ENCODE measurements at places on chromosomes 12 and 14.

DNA sequence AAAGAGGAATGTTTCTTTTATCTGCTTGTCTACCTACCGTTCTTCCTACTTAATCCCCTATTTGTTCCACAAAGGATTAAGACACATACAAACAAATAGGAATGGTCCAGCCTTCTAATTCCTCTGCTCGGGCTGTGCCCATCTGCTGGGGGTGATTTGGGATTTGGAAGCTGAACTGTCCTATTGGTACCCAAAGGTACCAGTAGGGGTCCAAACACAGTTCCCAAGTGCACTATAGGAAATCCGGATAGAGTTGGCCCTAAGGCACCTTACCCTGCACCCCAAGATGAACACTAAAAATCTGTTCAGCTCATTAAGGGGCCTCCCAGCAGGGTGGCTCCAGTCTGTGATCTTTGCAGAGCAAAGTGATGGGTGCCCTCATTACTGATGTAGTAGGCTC is 566.9 kb downstream of the NRXN3 start:
- H3K27me3 ChIP-seq = peaks cover 4% of the 10 kb centered on the region
- no peaks in the 10 kb centered on the region for H3K4me1 ChIP-seq
- H3K27ac ChIP-seq = no peak overlapping the region
- no peak for ATAC-seq

- no peak overlapping the region for H3K27ac ChIP-seq
- H3K27me3 ChIP-seq = no peaks in the 10 kb centered on the region
- no peaks in the 10 kb centered on the region for H3K4me1 ChIP-seq
- H3K36me3 ChIP-seq = no peaks in the 10 kb centered on the region
- no peak overlapping the region for H3K4me3 ChIP-seq
Measured at GRCh38 chr14:79712302-79712950, 498.9 kb downstream of the DIO2 start.

GRCh38 chr14:106809615-106810014 is 1283.2 kb downstream of the TMEM121 start:
- H3K4me1 ChIP-seq = peaks cover 4% of the 10 kb centered on the region
- H3K27ac ChIP-seq = no peak overlapping the region
- no peaks in the 10 kb centered on the region for H3K36me3 ChIP-seq
- no peak overlapping the region for H3K4me3 ChIP-seq
- peaks cover 11% of the 10 kb centered on the region for H3K27me3 ChIP-seq

DNA sequence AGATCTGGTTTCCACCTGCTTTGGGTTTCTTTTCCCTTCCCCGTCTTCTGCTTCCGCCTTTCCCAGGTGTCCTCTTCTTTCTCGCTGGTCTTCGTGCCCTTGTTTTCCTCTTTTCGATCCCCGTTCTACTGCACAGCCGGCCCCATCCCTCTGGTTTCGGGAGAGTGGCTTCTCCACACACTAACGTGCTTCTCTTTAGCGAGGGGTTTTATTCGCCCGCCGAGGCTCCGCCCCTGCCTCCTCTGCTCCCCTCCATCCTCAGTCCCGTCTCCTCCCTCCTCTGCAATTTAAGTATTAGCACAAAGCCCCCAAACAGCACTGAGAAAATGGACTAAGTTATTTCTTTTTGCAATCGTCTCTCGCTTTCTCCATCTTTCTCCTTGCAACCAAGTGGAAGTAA is at the start of gene SLC7A8:
SLC7A8 (minus strand) TSS at position 182 of the 400 bp plus-strand sequence. CDS start 746 bp downstream, outside the sequence.
- H3K27ac ChIP-seq = no peak within 1 kb of the TSS
- no peak within 1 kb of the TSS for H3K4me3 ChIP-seq
- H3K27me3 ChIP-seq = peaks cover 20% of the 10 kb centered on the region
- no peaks in the 10 kb centered on the region for H3K4me1 ChIP-seq

DNA sequence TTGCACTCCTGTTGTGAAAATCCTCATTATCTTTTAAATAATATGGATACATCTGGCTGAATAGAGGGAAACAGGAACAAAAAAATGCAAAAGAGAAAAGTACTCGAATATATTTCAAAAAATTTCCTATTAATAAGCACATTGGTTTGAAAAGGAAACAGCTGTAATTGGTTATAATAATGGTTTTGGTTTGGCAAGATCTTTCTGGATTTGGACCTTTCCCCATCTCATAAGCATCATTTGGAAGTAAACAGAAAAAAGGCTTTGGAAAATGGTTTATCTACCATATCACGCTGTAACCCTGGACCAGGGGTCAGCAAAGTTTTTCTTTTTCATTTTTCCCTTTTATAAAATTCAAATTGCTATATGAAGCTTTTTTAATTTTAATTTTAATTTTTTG is 2.8 kb upstream of the NINJ2 start:
- H3K27ac ChIP-seq = peak overlapping the region; percentile 95
- no peaks in the 10 kb centered on the region for H3K27me3 ChIP-seq

DNA sequence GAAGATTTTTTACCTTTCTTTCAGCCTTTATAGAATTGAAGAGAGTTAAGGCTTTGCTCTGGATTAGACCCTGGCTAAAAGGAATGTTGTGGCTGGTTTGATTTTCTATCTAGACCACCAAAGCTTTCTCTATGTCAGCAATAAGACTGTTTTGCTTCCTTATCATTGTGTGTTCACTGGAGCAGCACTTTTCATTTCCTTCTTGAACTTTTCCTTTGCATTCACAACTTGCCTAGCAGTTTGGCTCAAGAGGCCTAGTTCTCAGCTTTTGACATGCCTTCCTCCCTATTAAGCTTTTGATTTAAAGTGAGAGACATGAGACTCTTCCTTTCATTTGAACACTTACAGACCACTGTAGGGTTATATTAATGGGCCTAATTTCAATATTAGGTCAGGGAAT is 64.1 kb upstream of the USP15 start:
- H3K4me3 ChIP-seq = no peak overlapping the region
- H3K4me1 ChIP-seq = peaks cover 8% of the 10 kb centered on the region
- no peak for ATAC-seq

GRCh38 chr14:67643713-67644112 is 24.0 kb downstream of the ARG2 start:
- no peaks in the 10 kb centered on the region for H3K27me3 ChIP-seq
- peak overlapping the region; percentile 44 for H3K4me3 ChIP-seq
- peak overlapping the region; percentile 58 for H3K27ac ChIP-seq
- no peak for ATAC-seq

GRCh38 chr12:8813572-8814357 is 8.7 kb upstream of the A2ML1 start:
- no peak for ATAC-seq
- H3K36me3 ChIP-seq = no peaks in the 10 kb centered on the region
- H3K27me3 ChIP-seq = no peaks in the 10 kb centered on the region
- no peak overlapping the region for H3K4me3 ChIP-seq
- H3K27ac ChIP-seq = no peak overlapping the region

- peak overlapping the region; percentile 77 for H3K27ac ChIP-seq
- no peak for ATAC-seq
- peak overlapping the region; percentile 83 for H3K4me3 ChIP-seq
Measured at GRCh38 chr12:56631790-56632700, 1.9 kb upstream of the BAZ2A start.

GRCh38 chr12:2439332-2440100 is 355.3 kb upstream of the FKBP4 start:
- H3K4me3 ChIP-seq = no peak overlapping the region
- ATAC-seq = no peak
- H3K4me1 ChIP-seq = no peaks in the 10 kb centered on the region
- no peak overlapping the region for H3K27ac ChIP-seq
- peaks cover 19% of the 10 kb centered on the region for H3K27me3 ChIP-seq

DNA sequence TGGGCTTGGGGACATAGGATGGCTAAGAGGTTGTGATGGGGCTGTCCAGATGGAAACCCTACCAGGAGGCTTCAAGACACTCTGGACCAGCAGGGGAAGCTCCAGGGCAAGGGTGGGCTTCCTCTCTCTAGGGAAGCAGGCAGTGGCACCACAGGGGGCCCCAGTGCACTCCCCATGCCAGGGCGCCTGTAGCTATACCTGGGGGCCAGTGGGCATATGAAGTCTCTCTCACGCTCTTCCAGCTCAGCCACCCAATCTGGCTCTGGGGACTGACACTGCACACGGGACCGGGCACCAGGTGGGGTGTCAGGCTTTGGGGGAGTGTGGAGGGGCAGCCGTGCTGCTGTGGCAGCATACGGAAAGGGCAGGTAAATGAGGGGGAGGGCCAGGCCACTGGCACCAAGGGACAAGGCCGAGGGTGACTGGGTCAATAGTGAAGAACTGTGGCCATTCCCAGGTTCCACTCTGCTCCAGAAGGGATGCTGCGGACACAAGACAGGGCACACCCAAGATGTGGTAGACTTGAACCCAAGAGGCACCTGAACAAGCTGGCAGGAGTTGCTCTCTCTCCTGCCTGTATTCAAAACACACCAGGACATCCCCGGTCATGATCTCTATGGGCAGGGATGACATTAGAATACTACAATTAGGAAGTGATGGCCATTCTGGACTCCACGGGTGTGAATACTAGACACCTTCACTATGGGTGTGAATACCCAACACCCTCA is 27.5 kb downstream of the RFLNA start:
- no peaks in the 10 kb centered on the region for H3K27me3 ChIP-seq
- H3K4me3 ChIP-seq = no peak overlapping the region
- H3K27ac ChIP-seq = no peak overlapping the region
- H3K4me1 ChIP-seq = no peaks in the 10 kb centered on the region

DNA sequence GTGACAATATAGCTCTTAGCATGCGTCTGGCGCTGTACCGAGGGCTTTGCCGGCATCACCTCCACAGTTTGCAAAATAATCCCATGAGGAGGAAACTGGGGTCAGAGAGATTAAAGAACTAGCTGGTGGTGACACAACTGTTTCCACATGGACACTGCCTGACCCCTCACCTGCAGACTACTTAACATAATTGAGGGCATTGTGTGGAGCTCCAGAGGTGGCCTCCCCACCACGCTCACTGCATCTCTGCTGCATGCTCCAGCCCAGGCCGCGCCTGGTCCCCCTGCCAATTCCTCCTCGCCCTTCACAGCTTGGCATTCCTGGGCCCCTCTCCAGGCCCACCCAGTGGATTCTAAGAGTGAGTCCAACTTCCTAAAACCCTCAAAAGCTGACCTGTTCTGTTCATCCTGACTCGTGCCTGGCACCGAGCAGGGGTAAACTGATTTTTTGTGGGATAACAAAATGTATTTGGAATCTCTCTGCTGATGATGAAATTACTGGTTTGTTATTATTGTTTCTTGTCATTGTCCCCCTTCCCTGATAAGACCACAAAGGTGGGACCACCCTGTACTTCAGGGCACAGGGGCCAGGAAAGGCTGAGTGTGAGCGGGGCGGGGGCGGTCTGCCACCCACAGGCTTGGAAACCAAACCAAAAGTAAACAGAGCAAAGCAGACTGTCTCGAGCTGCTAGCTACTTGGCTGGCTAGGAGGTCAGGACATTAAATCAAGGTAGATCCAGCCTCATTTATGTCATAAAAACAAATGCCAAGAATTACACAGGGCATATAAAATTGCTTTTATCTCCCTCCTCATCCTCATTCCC is 40.6 kb downstream of the CHGA start:
- no peak for ATAC-seq
- H3K27me3 ChIP-seq = no peaks in the 10 kb centered on the region
- peak overlapping the region; percentile 38 for H3K27ac ChIP-seq
- no peaks in the 10 kb centered on the region for H3K36me3 ChIP-seq
- H3K4me1 ChIP-seq = no peaks in the 10 kb centered on the region

DNA sequence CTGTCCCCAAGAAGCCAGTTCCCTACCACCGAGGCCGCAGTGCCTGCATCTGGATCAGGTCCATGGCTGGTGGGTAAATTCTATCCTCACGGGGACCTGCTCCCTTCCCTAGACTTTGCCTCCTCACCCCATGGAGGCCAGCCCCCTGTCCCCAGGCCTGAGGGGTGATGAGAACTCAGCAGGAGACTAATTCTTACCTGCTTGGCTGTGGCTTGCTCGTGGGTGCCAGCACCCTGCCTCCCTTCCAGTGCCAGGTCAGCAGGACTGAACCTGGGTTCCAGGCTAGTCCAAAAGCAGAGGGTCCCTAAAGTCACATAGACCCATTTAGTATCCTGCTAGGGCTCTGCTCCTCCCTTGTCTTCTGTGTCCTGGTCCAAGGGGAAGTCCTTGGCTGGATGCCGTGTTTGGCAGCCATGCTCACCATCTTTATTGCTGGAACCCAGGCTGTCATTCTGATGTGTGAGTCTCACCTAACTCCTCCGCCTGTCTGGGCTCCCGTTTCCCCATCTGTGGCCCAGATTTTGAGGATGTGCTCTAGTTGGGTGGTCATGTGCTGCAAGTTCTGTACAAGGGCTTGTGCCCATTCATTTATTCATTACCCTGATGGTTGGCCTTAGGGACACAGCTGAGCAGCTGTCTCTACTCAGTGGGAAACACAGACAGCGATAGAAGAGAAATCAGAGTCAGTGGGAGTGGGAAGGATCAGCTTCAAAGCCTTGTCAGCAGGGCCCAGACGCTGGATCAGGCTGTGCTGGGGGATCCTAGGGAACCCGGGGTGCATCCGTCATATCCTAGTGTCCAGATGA is 949 bp downstream of the PLBD2 start:
- H3K36me3 ChIP-seq = peaks cover 8% of the 10 kb centered on the region
- H3K4me1 ChIP-seq = peaks cover 11% of the 10 kb centered on the region
- H3K27ac ChIP-seq = peak overlapping the region; percentile 66
- ATAC-seq = no peak
- H3K27me3 ChIP-seq = no peaks in the 10 kb centered on the region

DNA sequence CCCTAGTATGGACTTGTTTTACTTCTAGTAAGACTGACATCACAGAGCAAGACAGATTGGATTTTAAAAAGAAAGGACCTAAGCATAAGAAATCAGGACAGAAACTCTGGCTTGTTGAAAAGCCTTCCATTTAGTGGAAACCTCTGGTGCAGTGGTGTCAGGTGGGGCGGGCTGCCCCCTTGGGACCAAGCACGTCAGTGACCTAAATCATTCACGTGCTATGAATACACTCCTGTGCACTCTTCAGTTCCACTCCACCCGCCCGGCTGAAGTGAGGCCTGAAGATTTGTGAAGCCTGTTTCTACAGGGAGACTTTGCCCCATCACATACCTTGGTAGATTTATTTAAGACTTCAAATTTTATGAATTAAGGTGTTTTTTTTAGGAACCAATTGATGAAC is 58.2 kb upstream of the STRN3 start:
- no peaks in the 10 kb centered on the region for H3K27me3 ChIP-seq
- H3K4me1 ChIP-seq = no peaks in the 10 kb centered on the region
- H3K4me3 ChIP-seq = no peak overlapping the region
- no peak overlapping the region for H3K27ac ChIP-seq

GRCh38 chr14:90985601-90986242 is 74.7 kb downstream of the RPS6KA5 start:
- no peak overlapping the region for H3K4me3 ChIP-seq
- no peak overlapping the region for H3K27ac ChIP-seq
- H3K4me1 ChIP-seq = peaks cover 23% of the 10 kb centered on the region
- H3K36me3 ChIP-seq = peaks cover 29% of the 10 kb centered on the region

GRCh38 chr14:78788467-78789360 is 618.5 kb downstream of the NRXN3 start:
- H3K4me1 ChIP-seq = no peaks in the 10 kb centered on the region
- no peak overlapping the region for H3K4me3 ChIP-seq
- H3K27ac ChIP-seq = no peak overlapping the region

GRCh38 chr14:34398024-34398423 is 64.0 kb downstream of the SPTSSA start:
- H3K27me3 ChIP-seq = peaks cover 7% of the 10 kb centered on the region
- no peaks in the 10 kb centered on the region for H3K36me3 ChIP-seq
- H3K4me3 ChIP-seq = no peak overlapping the region
- H3K4me1 ChIP-seq = no peaks in the 10 kb centered on the region

- H3K4me1 ChIP-seq = no peaks in the 10 kb centered on the region
- H3K4me3 ChIP-seq = no peak overlapping the region
- no peaks in the 10 kb centered on the region for H3K27me3 ChIP-seq
- peaks cover 1% of the 10 kb centered on the region for H3K36me3 ChIP-seq
Measured at GRCh38 chr12:64707926-64708325, 51.3 kb downstream of the GNS start.

Data from activated T-helper 17 cell treated with anti-CD3 and anti-CD28 coated beads, Interleukin-2, amount 50 U/mL, for 72 hours (primary cell).